ENCODE measurements at places on chromosomes 1 and 21. TPM values are rescaled to one million over a fixed set of nuclear protein-coding genes. Genes with fewer than 3 reads are reported as not detected.

Gene LEFTY1
- not detected for total RNA-seq

- H3K27me3 ChIP-seq: no peaks in the 10 kb centered on the region
- no peak overlapping the region for H3K4me3 ChIP-seq
- peaks cover 8% of the 10 kb centered on the region for H3K36me3 ChIP-seq
- peak overlapping the region; percentile 69 for H3K27ac ChIP-seq
Measured at GRCh38 chr21:42301371-42302075, 13.7 kb downstream of the TFF3 start.

- DNase-seq: no peak
- H3K36me3 ChIP-seq: peaks cover under 1% of the 10 kb centered on the region
- H3K4me3 ChIP-seq: no peak overlapping the region
- H3K27me3 ChIP-seq: no peaks in the 10 kb centered on the region
- H3K4me1 ChIP-seq: peaks cover 6% of the 10 kb centered on the region
Measured at GRCh38 chr21:38434913-38435533, 63.3 kb downstream of the ERG start.

DNA sequence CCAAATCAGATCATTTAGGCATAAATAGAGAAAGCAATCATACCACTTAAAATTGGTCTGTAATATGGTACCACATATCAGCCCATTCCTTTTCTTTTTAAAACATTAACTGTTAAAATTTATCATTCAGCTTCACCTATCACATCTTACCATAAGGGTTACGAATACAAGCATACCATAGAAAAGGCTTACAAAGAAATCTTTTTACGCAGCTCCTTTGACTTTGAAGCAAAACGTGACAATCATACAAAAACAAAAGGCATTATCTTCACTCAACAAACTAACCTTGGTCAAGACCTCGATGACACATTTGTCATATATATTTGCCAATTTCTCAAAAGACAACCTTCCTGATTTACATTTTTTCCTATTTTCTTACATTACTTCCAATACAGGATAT lies 169.0 kb downstream of the SMYD3 start:
- no peaks in the 10 kb centered on the region for H3K4me1 ChIP-seq
- no peak overlapping the region for H3K4me3 ChIP-seq
- no peaks in the 10 kb centered on the region for H3K36me3 ChIP-seq
- no peaks in the 10 kb centered on the region for H3K27me3 ChIP-seq
- no peak for DNase-seq

GRCh38 chr1:84753516-84754385 lies 63.5 kb upstream of the SSX2IP start:
- peak; percentile 72 for DNase-seq
- H3K27ac ChIP-seq: no peak overlapping the region
- H3K4me3 ChIP-seq: no peak overlapping the region
- no peaks in the 10 kb centered on the region for H3K27me3 ChIP-seq
- H3K4me1 ChIP-seq: peaks cover 15% of the 10 kb centered on the region

All from heart left ventricle (tissue), 16 donors.